T-helper 17 cell (primary cell): ENCODE measurements at places on chromosomes 2 and 18.

DNA sequence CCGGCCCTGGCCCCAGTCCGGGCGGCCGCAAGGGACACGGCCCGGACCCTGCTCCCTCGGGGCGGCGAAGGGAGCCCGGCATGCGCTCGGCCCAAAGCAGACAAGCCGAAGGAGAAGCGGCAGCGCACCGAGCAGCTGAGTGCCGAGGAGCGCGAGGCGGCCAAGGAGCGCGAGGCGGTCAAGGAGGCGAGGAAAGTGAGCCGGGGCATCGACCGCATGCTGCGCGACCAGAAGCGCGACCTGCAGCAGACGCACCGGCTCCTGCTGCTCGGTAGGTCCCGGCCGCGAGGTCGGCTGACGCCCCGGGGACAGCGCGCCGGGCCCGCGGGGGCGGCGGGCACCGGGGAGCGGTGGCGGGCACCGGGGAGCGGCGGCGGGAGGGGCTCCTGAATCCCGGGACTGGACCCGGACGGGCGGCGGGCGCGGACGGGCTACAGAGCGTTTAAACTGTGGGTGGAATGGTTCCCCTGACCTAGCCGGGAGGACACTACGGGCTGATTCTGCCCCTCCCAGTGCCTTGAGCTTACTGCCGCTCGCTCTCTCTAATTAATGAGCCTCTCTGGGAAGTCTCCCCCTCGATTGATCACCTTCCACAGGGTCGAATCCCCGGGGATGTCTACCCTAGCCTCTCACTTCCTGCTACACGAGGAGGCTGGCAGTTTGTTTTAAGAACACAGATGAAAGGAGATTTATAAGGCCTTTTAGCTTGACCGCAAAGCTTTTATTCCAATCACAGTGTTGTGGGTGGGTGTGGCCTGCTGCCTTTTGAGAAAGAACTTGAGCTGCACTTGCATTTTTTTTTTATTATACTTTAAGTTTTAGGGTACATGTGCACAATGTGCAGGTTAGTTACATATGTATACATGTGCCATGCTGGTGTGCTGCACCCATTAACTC, 853 bp downstream of the GNAL start:
- no peak for DNase-seq
- peak overlapping the region; percentile 87 for H3K4me3 ChIP-seq
- no peaks in the 10 kb centered on the region for H3K36me3 ChIP-seq

- H3K4me3 ChIP-seq: no peak overlapping the region
- DNase-seq: no peak
Measured at GRCh38 chr2:233006648-233007047, 6.4 kb downstream of the NGEF start.

- no peak overlapping the region for H3K4me3 ChIP-seq
- no peak overlapping the region for H3K27ac ChIP-seq
- peaks cover 6% of the 10 kb centered on the region for H3K27me3 ChIP-seq
- peaks cover 6% of the 10 kb centered on the region for H3K4me1 ChIP-seq
Measured at GRCh38 chr2:205665791-205666190, 16.5 kb upstream of the NRP2 start.

GRCh38 chr2:199955007-199955338, 318 bp downstream of the TYW5 start:
- peaks cover 38% of the 10 kb centered on the region for H3K4me1 ChIP-seq
- no peaks in the 10 kb centered on the region for H3K27me3 ChIP-seq
- peak overlapping the region; percentile 100 for H3K27ac ChIP-seq
- H3K36me3 ChIP-seq: no peaks in the 10 kb centered on the region
- DNase-seq: no peak

- no peak for DNase-seq
- peaks cover 33% of the 10 kb centered on the region for H3K27me3 ChIP-seq
- no peak overlapping the region for H3K27ac ChIP-seq
- no peaks in the 10 kb centered on the region for H3K36me3 ChIP-seq
- H3K4me3 ChIP-seq: no peak overlapping the region
Measured at GRCh38 chr2:173652767-173653431, 298.2 kb downstream of the CDCA7 start.
